Melanocyte of skin (primary cell): ENCODE measurements at places on chromosomes 11 and 22. TPM values are rescaled to one million over a fixed set of nuclear protein-coding genes. Genes with fewer than 3 reads are reported as not detected.

PLEKHB1 gene
- total RNA-seq, result 3.1 and 4.7 TPM in 2 replicates

MIEF1 gene
- total RNA-seq, result 29.0 and 35.8 TPM in 2 replicates

ALX4 gene
- not detected in 2 replicates for total RNA-seq

TMEM86A gene
- 1.00 and 2.6 TPM in 2 replicates for total RNA-seq

FXYD6 gene
- 1.3 and 4.2 TPM in 2 replicates for total RNA-seq

NRGN gene
- 0.73 and 1.4 TPM in 2 replicates for total RNA-seq

TAF1D gene
- 85.0 and 150 TPM in 2 replicates for total RNA-seq

UEVLD gene
- 33.3 and 49.7 TPM in 2 replicates for total RNA-seq

JAML gene
- total RNA-seq, result 0.15 TPM in 1 of 2 replicates, not detected in the other

CHST1 gene
- 0.31 TPM in 1 of 2 replicates, not detected in the other for total RNA-seq

MYOD1 gene
- not detected in 2 replicates for total RNA-seq

BATF2 gene
- 14.3 and 29.0 TPM in 2 replicates for total RNA-seq

BEST1 gene
- total RNA-seq, result 7.0 and 7.4 TPM in 2 replicates

MSANTD2 gene
- 8.3 and 8.9 TPM in 2 replicates for total RNA-seq

ANKK1 gene
- under 0.01 TPM in 1 of 2 replicates, not detected in the other for total RNA-seq

SYTL2 gene
- 92.5 and 98.6 TPM in 2 replicates for total RNA-seq

TRIM48 gene
- total RNA-seq, result 0.36 TPM in 1 of 2 replicates, not detected in the other

UBQLNL gene
- total RNA-seq, result 0.34 and 0.36 TPM in 2 replicates

NARS2 gene
- total RNA-seq, result 52.9 and 73.1 TPM in 2 replicates

FCHSD2 gene
- total RNA-seq, result 3.1 and 3.6 TPM in 2 replicates

BDNF gene
- total RNA-seq, result 2.3 and 3.2 TPM in 2 replicates

APOL3 gene
- total RNA-seq, result 0.46 and 2.3 TPM in 2 replicates

DTX4 gene
- 9.8 and 26.2 TPM in 2 replicates for total RNA-seq

TMPRSS4 gene
- total RNA-seq, result not detected in 2 replicates

HORMAD2 gene
- not detected in 2 replicates for total RNA-seq

MS4A7 gene
- 1.0 and 2.2 TPM in 2 replicates for total RNA-seq

CBLIF gene
- not detected in 2 replicates for total RNA-seq

RAB38 gene
- 248 and 260 TPM in 2 replicates for total RNA-seq

MYBPC3 gene
- total RNA-seq, result not detected in 2 replicates

LDHAL6A gene
- total RNA-seq, result not detected in 2 replicates

TNNI2 gene
- not detected in 2 replicates for total RNA-seq

UBQLN3 gene
- under 0.01 TPM in 1 of 2 replicates, not detected in the other for total RNA-seq

TEX12 gene
- 0.34 TPM in 1 of 2 replicates, not detected in the other for total RNA-seq

MFRP gene
- total RNA-seq, result under 0.01 TPM in 1 of 2 replicates, not detected in the other

SLC1A2 gene
- total RNA-seq, result under 0.01 TPM in 1 of 2 replicates, not detected in the other

OR4A16 gene
- total RNA-seq, result not detected in 2 replicates

OR2AG2 gene
- 0.31 and 1.00 TPM in 2 replicates for total RNA-seq

SAA2 gene
- 0.31 TPM in 1 of 2 replicates, not detected in the other for total RNA-seq

MUC2 gene
- total RNA-seq, result not detected in 2 replicates

PKNOX2 gene
- total RNA-seq, result 7.6 and 11.3 TPM in 2 replicates

RIC3 gene
- total RNA-seq, result under 0.01 TPM in 1 of 2 replicates, not detected in the other

DRD2 gene
- total RNA-seq, result 0.15 and 0.67 TPM in 2 replicates

KCNJ1 gene
- total RNA-seq, result not detected in 2 replicates

KRTAP5-9 gene
- not detected in 2 replicates for total RNA-seq

CLMP gene
- total RNA-seq, result 5.9 and 8.0 TPM in 2 replicates

COPB1 gene
- total RNA-seq, result 130 and 176 TPM in 2 replicates

CNTF gene
- 3.7 and 4.0 TPM in 2 replicates for total RNA-seq
